Panc1 (cell line): ENCODE measurements at places on chromosomes 16 and 17. TPM values are rescaled to one million over a fixed set of nuclear protein-coding genes. Genes with fewer than 3 reads are reported as not detected.

TEX14 gene
- not detected for total RNA-seq

TRPV2 gene
- total RNA-seq, result 34.9 TPM

WNT9B gene
- not detected for total RNA-seq

- no peaks in the 10 kb centered on the region for H3K27me3 ChIP-seq
- no peaks in the 10 kb centered on the region for H3K4me1 ChIP-seq
- DNase-seq, result no peak
- no peak overlapping the region for H3K27ac ChIP-seq
These were observed 140.6 kb downstream of the MAP2K6 start for GRCh38 chr17:69555056-69555455.

DNA sequence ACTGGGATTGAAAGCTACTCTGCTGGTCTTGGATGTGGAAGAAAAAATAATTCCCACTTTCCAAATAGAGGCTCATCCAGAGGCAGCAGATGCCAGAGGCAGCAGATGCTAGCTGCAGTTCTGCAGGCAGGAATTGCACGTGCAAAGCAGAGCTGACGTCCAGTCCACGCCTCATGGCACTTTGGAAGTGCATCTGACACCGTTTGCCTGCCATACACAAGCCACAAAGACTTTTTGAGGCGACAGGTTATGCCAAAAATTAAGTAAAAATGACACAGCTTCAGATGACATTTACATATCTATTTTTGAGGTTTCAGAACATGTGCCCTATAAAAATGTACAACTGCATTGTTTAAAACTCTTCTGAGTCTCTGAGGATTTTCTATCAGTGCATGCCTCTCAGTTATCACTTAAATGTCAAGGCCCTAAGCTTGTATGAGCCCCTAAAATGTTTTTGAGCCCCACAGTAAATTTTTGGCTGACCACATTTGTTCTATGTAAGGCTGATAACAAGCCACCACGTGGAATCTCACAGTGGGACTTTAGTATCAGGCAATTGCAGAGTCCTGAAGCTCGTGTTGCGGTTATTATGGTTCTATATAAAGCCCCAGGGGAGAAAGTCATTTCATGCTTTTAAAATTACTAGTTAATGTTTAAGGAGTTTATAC is 239.2 kb downstream of the PRKCA start:
- no peaks in the 10 kb centered on the region for H3K27me3 ChIP-seq
- H3K27ac ChIP-seq, result peak overlapping the region; percentile 69
- no peaks in the 10 kb centered on the region for H3K36me3 ChIP-seq
- peaks cover 38% of the 10 kb centered on the region for H3K4me1 ChIP-seq
- H3K4me3 ChIP-seq, result no peak overlapping the region

DNA sequence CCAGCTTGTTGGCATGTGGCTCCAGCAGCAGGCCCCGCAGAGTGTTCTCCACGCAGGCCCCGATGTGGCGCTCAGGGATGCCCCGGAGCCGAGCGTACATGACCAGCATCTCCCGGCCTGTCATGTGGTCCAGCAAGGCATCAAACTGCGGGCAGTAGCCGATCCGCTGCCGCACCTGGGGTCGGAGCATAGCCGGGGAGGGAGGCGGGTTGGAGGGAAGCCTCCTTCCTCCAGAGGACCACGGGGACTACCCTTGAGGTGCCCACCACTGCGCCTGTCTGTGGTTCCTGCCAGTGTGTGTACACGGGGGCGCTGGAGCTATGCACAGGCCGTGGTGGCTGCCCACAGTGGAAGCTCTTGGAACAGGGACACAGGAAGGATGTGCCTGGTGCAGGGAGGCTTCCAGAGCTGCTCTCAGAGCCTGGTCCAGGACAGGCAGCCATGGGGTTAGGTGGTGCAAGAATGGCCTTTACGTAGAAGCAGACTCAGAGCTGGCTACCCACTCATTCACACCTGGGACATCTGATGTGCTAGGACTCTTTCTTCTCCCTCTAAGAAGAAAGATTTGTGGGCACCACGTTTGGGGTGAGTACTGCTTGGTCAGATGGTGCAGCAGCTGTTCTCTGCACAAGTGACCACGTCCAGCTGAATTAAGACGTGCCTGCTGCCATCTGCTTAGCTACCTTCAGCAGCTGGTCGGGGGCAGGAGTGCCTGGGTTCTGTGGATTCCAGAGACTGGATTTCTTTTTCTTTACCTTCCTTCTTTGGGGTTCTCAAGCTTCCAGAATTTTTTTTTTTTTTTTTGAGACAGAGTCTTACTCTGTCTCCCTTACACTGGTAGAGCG is 11.3 kb upstream of the RNPS1 start:
- no peak for DNase-seq
- H3K4me3 ChIP-seq, result no peak overlapping the region
- no peaks in the 10 kb centered on the region for H3K4me1 ChIP-seq
- H3K27ac ChIP-seq, result no peak overlapping the region

DNA sequence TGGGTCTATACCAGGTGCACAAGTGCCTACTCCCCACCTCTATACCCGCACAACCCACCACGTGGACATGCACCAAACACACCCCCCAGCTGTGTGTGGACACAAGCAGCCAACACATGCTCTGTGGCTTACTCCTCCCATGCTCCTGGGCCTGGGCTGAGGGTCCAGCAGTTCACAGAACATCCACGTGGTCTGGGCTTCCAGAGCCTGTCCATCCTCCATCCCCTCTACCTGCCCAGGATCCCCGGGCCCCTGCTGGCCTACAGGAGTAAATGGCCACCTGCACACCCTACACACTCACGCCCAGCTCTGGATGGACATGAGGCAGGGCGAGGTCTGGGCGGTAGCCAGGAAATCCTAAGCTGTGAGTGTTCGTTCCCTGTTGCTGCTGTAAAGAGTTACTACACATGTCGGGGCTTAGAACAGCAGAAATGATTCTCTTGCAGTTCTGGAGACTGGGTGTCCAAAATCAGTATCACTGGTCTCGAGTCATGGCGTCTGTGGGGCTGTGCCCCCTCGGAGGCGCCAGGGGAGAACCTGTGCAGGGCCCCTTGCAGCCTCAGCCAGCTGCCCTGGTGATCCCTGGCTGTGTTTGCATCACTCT is 15.0 kb upstream of the RAI1 start:
- no peaks in the 10 kb centered on the region for H3K36me3 ChIP-seq
- no peak overlapping the region for H3K4me3 ChIP-seq
- 0 out of 2 replicates have a peak, but pooled peaks cover 3% of the 10 kb centered on the region for H3K4me1 ChIP-seq

DNA sequence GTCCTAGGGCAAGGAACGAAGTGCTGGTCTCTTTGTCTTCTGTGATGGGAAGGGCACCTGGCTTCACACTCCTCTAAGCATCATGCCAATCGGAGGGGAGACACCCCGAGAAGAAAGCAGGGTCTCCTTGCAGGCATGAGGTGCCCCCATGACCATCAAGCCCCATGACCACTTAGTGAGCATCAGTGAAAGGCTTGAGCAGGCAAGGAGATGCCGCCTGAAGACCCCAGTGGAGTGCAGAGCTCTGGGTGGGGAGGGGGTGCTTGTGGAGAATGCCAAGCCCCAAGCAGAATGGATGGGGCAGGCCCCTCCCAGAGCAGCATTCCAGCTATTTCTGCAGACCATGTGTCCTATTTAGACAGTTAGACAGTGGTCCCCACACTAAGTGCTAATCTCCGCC is 232.7 kb upstream of the TNRC6C start:
- H3K4me3 ChIP-seq, result no peak overlapping the region
- H3K27me3 ChIP-seq, result peaks cover 2% of the 10 kb centered on the region
- H3K4me1 ChIP-seq, result no peaks in the 10 kb centered on the region
- no peaks in the 10 kb centered on the region for H3K36me3 ChIP-seq

- H3K27me3 ChIP-seq, result no peaks in the 10 kb centered on the region
- no peaks in the 10 kb centered on the region for H3K36me3 ChIP-seq
- H3K4me1 ChIP-seq, result no peaks in the 10 kb centered on the region; the same call in 1 of the 2 replicates
- no peak for DNase-seq
These were observed 57.2 kb downstream of the NUP93 start for GRCh38 chr16:56787167-56787566.
